ENCODE measurements at places on chromosomes 4 and X.
A peak's percentile ranks its signal among the peaks of the same experiment; 100 is the strongest.

DNA sequence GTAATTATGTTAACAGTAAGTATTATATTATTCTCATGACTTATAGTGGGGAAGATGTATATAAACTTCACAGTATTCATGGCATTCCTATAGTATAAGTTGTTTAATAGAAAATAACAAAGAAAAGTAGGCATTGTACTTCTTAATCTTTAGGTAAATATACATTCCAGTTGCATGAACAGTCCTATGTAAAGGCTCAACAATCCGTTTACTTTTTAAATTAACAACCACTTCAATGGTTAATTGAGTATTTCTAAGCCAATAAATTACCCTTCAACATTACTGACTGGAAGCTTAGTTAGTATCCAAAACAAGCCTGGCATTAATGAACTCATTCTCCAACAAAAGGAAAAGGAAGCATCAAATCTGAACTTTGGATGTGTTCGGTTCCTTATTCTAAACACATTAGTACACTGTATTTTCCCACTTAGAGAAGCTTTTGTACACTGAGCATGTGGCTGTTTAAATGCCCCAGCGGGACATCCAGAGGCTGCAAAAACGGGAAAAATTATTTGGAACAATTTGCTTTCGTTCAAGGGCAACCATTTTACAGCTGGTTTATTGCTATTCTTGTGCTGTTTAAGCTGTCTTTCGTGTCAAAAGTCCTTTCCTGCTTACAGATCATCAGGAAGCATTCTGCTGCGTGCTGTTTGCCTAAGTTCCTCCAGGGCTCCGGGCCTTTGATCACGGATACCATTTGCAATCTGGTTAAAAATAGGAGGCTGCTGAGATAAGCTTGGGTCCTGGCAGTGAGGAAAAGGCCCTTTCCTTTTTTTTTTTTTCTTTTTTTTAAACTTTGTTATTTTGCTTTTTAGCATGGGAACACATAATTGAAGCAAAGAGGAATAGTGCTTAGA lies 460.3 kb downstream of the SPRY1 start:
- no peak for DNase-seq

GRCh38 chrX:78725287-78725686 lies 22.2 kb upstream of the LPAR4 start:
- no peak for DNase-seq

DNA sequence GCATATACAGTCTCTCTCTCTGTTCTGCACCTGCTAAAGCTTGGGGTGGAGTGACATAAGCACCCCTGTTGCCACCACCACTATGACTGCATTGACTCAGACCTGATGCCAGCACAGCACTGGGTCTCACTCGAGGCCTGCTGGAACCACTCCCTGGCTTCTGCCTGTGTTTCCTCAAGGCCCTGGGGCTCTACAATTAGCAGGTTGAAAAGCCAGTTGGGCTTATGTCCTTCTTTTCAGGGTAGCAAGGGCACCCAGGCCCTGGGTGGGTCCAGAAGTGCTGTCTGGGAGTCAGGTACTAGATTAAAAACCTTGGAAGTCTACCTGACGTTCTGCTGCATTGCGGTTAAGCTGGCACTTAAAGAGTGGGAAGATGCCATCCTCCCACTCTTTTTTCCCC lies 50.5 kb upstream of the MAGEC3 start:
- DNase-seq = no peak

DNA sequence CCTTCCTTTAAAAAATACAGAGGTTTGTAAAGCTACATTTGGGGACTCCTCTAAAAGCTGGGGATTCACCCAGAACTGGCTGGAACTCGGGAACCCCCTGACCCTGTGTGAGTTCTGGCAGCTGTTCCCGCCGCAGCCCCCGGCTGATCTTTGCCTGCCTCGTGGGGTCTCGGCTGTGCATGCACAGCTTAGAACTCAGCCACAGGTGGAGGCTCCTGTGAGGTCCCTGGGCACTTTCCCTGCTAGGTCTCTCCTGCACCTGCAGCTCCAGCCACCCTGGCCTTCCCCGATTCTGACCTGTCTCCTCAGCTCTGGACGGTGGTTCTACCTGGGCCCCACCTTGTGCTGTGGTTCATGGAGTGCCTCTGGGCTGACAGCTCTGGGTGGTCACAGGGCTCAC lies 48.6 kb upstream of the HGFAC start:
- no peak for DNase-seq

DNA sequence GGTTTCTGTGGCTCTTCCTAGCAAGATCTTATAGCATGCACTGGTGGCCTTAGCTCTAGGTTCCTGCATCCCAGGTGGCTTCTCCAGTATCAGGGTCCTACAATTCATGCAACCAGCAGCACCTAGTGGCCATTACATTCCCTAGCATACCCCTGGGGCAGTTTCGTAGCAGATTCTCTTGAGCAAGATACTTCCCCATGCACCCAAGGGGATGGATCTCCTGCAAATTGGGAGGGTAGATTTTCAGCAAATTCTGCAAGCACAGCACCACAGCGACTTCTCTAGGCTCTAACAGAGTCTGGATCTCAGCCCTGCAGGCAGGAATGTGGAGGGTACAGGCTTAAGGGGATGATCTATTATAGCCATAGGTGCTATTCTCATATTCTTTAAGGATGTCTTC lies 13.1 kb upstream of the SLC9B1 start:
- DNase-seq = peak; percentile 21

- DNase-seq = no peak
Measured at GRCh38 chrX:111511477-111511876, at the start of gene SERTM2. Gene SERTM2, plus strand, starts transcription at chrX:111511645. Its CDS starts 7,213 bp downstream, at chrX:111518858.

- DNase-seq = no peak
Measured at GRCh38 chr4:120445186-120445585, 378.5 kb upstream of the MAD2L1 start.

- DNase-seq = no peak
Measured at GRCh38 chrX:138946926-138947325, 235.4 kb upstream of the FGF13 start.

GRCh38 chr4:69642961-69643360 lies 3.5 kb upstream of the UGT2A2 start:
- DNase-seq = no peak

DNA sequence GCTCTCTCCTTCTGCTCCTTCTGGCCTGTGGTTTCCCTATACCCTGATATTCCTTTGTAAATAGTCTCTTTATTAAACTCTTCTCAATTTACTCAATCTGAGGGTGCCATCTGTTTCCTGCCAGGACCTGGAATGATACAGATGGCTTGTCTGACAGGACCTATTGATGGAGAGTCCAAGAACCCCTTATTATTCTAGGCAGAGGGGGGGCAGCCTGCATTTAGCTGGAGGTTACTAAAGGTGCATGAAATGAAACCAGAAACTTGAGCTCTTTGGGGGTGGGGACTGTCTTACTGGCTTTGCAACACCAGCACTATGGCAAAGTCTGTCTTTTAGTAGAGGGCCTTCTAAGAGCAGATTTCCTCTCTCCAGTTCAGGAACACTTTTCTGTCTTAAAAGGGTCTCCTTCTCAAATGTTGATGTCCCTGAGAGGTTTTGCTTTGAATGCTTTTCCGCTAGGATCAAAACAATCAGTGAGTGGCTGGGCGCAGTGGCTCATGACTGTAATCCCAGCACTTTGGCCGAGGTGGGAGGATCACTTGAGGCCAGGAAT lies 162.5 kb upstream of the MED14 start:
- no peak for DNase-seq

GRCh38 chrX:100368167-100368566 lies 41.9 kb downstream of the PCDH19 start:
- DNase-seq = peak; percentile 17

DNA sequence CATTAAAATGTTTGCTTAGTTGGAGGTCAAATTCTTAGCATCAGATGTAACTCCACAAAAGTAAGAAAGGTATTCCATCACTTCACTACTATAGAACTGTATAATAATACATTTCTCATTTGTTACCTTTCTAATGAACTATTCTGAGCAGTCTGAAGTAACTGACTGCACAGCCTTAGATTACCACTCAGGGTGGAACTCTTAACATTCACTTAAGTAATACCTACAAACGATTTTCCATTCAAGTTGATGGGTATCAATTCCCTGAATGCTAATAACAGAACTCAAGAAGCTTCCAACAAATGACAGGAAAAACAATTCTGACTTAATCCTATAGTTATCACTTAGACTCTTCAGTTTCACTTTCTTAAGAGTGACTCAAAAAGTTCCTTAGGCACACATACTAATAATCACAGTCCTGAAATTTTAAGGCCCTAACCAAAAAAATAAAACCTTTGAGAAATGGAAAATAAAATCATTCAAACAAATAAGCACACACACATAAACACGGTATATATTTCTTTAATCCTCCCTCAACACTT lies 20.9 kb downstream of the HNRNPD start:
- DNase-seq = peak; percentile 63

GRCh38 chr4:183362036-183362435 lies 39.8 kb upstream of the CLDN24 start:
- DNase-seq = no peak

- no peak for DNase-seq
Measured at GRCh38 chr4:109131559-109131958, 170.9 kb downstream of the COL25A1 start.

DNA sequence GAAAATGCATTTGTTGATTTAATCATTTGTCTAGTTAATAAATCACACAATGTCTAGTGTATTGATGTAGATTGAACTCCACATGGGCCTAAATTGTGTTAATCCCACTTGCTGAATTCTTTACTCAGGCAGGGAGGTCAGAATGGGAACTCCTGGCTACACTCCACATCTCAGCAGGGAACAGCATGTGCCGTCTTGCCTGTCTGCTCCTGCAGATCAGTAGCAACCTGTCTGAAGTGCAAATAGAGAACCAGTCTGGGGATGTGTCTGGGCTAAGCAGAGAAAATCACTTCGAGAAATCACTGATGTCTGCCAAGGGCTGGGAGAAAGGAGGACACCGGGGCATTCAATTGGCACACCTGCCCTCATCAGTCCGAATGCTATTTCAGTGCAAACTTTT lies 16.5 kb upstream of the MXRA5 start:
- DNase-seq = no peak

- DNase-seq = no peak
Measured at GRCh38 chr4:168162604-168163003, 70.3 kb downstream of the ANXA10 start.

- no peak for DNase-seq
Measured at GRCh38 chr4:2852481-2852921, 8.9 kb downstream of the ADD1 start.

GRCh38 chr4:158036998-158037397 lies 135.8 kb downstream of the GASK1B start:
- no peak for DNase-seq

DNA sequence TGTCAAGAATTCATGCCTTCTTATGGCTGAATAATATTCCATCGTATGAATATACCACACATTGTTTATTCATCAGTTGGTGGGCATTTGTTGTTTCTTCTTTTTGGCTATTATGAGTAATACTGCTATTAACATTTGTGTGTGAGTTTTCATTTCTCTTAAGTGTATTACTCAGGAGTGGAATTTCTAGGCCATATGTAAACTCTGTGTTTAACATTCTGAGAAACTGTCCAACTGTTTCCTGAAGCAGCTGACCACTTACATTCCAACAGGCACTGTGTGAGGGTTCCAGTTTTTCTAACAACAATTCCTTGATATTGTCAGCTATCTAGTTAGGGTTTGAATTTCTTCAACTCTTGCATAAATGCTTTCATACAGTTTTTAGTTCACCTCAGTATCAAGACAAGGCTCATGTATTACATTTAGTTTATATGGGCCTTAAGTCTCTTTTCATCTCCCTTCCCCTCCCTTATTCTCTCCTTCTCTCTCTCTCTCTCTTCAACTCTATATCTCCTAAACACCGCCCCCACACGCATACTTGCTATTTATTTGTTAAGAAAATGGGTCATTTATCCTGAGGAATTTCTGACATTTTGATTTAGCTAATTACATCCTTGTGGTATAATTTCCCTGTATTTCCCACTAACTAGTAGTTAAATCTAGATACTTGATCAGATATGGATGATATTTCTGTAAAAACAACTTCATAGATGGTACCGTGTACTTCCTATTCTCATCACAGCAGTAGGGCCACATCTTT lies 77.4 kb downstream of the WDR19 start:
- DNase-seq = no peak

- DNase-seq = no peak
Measured at GRCh38 chr4:113769744-113770143, 8.2 kb upstream of the CAMK2D start.

- DNase-seq = no peak
Measured at GRCh38 chr4:39066371-39066770, 4.3 kb downstream of the KLHL5 start.

DNA sequence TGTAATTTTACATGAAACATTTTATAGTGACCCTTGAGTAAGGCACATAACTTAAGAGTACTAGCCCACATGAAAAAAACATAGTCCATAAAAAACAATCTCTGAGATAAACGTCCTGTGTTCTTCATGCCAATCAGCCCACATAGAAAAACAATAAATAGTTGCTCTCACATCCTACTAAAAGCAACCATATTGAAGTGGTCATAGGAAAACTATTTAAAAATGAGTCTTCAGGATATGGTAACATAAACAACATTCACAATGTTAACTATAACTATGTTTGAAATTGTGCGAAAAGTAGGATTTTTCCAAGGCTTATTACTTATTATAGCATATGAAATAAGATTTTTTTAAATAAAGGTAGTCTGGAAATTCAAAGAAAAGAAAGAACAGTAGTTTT lies 77.1 kb upstream of the EPHA5 start:
- DNase-seq = no peak

DNA sequence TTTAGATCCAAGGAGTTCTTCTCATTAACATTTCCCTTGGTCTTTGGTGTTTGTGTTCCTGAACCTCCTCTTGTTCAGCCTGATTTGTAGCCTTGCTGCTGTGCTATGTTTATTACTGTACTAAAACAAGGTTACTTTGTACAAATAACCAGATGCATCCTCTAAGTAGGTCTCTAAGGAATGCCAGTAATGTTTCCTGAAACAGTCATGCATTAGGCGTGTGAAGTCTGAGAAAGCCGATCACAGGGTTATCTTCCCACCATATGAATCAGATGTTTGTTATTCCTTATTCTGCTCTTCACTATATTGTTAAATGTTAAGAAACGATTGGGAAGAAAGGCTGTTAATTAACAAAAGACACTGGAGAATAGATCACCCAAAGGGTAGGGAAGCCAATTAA lies 66.9 kb downstream of the GALNTL6 start:
- DNase-seq = no peak

- DNase-seq = no peak
Measured at GRCh38 chr4:188428935-188429334, 289.7 kb downstream of the TRIML1 start.

GRCh38 chr4:8745005-8745790 lies 126.4 kb downstream of the HMX1 start:
- DNase-seq = no peak

- no peak for DNase-seq
Measured at GRCh38 chrX:12452268-12452667, 314.0 kb downstream of the FRMPD4 start.

DNA sequence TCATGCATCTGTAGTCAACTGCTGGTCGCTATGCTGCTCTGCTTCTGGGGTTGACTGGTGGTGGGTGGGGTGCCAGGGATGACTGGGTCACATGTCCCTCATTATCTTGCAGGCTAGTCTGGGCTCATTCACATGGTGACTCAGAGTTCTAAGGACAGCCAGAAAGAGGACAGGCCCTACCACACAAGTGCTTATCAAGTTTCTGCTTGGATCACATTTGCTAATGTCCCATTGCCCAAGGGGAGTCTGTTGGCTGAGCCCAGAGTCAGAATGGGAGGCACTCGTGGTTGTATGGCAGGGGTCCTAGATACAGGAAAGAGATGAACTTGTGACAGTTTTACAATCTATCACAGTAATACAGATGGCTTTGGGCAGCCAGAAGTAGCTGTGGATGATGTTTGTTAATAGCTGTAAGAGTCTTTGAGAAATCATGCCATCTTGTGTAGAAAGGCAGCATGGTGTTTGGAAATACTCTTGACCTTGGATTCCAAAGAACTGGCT lies 221.3 kb downstream of the GPAT3 start:
- DNase-seq = no peak

GRCh38 chr4:168739886-168740285 lies 243.0 kb downstream of the PALLD start:
- DNase-seq = no peak
